ENCODE measurements at places on chromosomes 1 and 21.
A peak's percentile ranks its signal among the peaks of the same experiment; 100 is the strongest.

GRCh38 chr1:245153552-245154428 lies 995 bp upstream of the KIF26B start:
- H3K27ac ChIP-seq = no peak overlapping the region
- peak; percentile 31 for DNase-seq
- peaks cover 12% of the 10 kb centered on the region for H3K4me1 ChIP-seq
- no peaks in the 10 kb centered on the region for H3K27me3 ChIP-seq
- H3K36me3 ChIP-seq = no peaks in the 10 kb centered on the region

GRCh38 chr1:1284221-1285101 lies 4.2 kb downstream of the SCNN1D start:
- H3K27me3 ChIP-seq = no peaks in the 10 kb centered on the region
- no peaks in the 10 kb centered on the region for H3K4me1 ChIP-seq
- H3K4me3 ChIP-seq = no peak overlapping the region

GRCh38 chr1:237211031-237211430 lies 169.0 kb downstream of the RYR2 start:
- DNase-seq = no peak
- H3K36me3 ChIP-seq = no peaks in the 10 kb centered on the region
- no peak overlapping the region for H3K27ac ChIP-seq
- no peaks in the 10 kb centered on the region for H3K27me3 ChIP-seq
- H3K4me1 ChIP-seq = no peaks in the 10 kb centered on the region

GRCh38 chr1:229430761-229431283 lies 3.1 kb downstream of the ACTA1 start:
- H3K27me3 ChIP-seq = peaks cover 16% of the 10 kb centered on the region
- no peak overlapping the region for H3K4me3 ChIP-seq
- DNase-seq = peak; percentile 44
- peaks cover 15% of the 10 kb centered on the region for H3K4me1 ChIP-seq
- H3K27ac ChIP-seq = no peak overlapping the region

- H3K4me1 ChIP-seq = no peaks in the 10 kb centered on the region
- H3K27me3 ChIP-seq = no peaks in the 10 kb centered on the region
- H3K36me3 ChIP-seq = no peaks in the 10 kb centered on the region
- no peak for DNase-seq
- no peak overlapping the region for H3K27ac ChIP-seq
These were observed 15.3 kb downstream of the ADORA1 start for GRCh38 chr1:203142684-203143408.

- no peak overlapping the region for H3K4me3 ChIP-seq
- no peak for DNase-seq
- H3K27me3 ChIP-seq = no peaks in the 10 kb centered on the region
- no peak overlapping the region for H3K27ac ChIP-seq
These were observed 34.4 kb downstream of the PALMD start for GRCh38 chr1:99680270-99680669.

DNA sequence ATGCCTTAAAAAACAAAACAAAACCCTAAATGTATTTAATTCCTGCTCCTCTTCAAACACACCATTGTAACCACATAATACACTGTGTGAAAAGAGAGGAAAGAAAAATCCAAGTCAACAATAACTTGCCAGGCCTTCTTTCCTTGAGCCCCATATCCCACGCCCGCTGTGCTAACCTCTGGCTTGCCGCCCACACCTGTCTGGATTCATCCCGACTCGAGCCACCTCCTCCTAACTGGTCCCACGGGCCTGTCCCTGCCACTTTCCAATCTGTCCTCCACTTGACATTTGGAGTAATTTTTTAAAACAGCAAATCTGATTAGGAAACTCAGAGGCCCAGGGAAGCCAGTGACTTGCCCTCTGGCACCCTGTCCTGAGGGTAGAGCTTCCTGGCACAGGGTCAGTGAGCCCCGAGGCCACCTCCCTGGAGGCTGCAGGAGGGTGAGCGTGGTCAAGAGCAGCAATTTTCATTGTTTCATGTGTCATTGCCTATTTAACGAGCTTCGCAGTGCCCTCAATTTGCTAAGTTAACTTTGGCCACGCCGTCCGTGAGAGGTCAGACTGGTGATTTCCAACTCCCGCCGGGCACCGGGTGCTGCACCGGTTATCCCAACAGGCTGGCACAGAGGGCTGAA lies 54.1 kb downstream of the B3GALT5 start:
- no peak overlapping the region for H3K4me3 ChIP-seq
- DNase-seq = no peak
- no peaks in the 10 kb centered on the region for H3K36me3 ChIP-seq
- no peaks in the 10 kb centered on the region for H3K4me1 ChIP-seq
- H3K27me3 ChIP-seq = no peaks in the 10 kb centered on the region
- no peak overlapping the region for H3K27ac ChIP-seq

DNA sequence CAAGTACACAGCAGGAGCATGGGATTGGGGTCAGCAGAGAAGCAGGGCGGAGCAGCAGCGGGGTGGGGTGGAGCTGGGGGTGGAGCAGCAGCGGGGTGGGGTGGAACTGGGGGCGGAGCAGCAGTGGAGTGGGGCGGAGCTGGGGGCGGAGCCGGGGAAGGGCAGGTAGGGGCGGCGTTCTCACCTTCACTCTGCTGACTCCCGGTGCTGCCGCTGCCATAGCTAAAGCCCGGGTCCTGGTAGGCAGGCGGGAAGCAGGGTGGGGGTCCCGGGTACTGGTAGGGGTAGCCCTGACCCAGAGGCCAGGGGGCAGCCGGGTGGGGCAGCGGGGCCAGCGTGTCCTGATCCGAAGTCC lies 6.7 kb downstream of the TAS1R3 start:
- H3K27me3 ChIP-seq = no peaks in the 10 kb centered on the region
- no peaks in the 10 kb centered on the region for H3K4me1 ChIP-seq
- no peaks in the 10 kb centered on the region for H3K36me3 ChIP-seq
- no peak for DNase-seq
- no peak overlapping the region for H3K27ac ChIP-seq

- no peaks in the 10 kb centered on the region for H3K4me1 ChIP-seq
- no peaks in the 10 kb centered on the region for H3K27me3 ChIP-seq
- no peak overlapping the region for H3K4me3 ChIP-seq
These were observed 186.1 kb downstream of the TRABD2B start for GRCh38 chr1:47810964-47811682.

GRCh38 chr1:3022511-3022973 lies 1.3 kb downstream of the ACTRT2 start:
- no peak overlapping the region for H3K27ac ChIP-seq
- no peak overlapping the region for H3K4me3 ChIP-seq
- DNase-seq = no peak

Data from ovary (tissue), 10 donors.